Purkinje cell (primary cell): ENCODE measurements at places on chromosomes 7 and 10. TPM values are rescaled to one million over a fixed set of nuclear protein-coding genes. Genes with fewer than 3 reads are reported as not detected.

Gene ACTR3C
- 27.7 and 40.6 TPM in 2 replicates for polyA plus RNA-seq

Gene CLDN3
- not detected in 2 replicates for polyA plus RNA-seq

Gene EVX1
- not detected in 2 replicates for polyA plus RNA-seq

Gene GAD2
- polyA plus RNA-seq, result 53.2 and 56.2 TPM in 2 replicates

Gene GALNT17
- 32.0 and 35.7 TPM in 2 replicates for polyA plus RNA-seq

Gene DNAJC12
- polyA plus RNA-seq, result 151 and 180 TPM in 2 replicates

Gene RAB11FIP2
- polyA plus RNA-seq, result 40.9 and 52.5 TPM in 2 replicates

Gene VSTM2A
- 1.7 and 5.5 TPM in 2 replicates for polyA plus RNA-seq

Gene ZNF282
- polyA plus RNA-seq, result 0.98 and 1.2 TPM in 2 replicates

Gene CYP2C19
- 0.94 and 2.6 TPM in 2 replicates for polyA plus RNA-seq

Gene HTR5A
- 60.9 and 79.7 TPM in 2 replicates for polyA plus RNA-seq

Gene EXOC6
- 24.8 and 25.7 TPM in 2 replicates for polyA plus RNA-seq

Gene AUTS2
- polyA plus RNA-seq, result 60.7 and 87.7 TPM in 2 replicates

Gene TET1
- 1.8 and 2.1 TPM in 2 replicates for polyA plus RNA-seq

Gene POLR2J2
- 0.27 and 0.56 TPM in 2 replicates for polyA plus RNA-seq

Gene HPSE2
- polyA plus RNA-seq, result not detected in 2 replicates

Gene ERVW-1
- 1.5 TPM in 1 of 2 replicates, not detected in the other for polyA plus RNA-seq
